ENCODE measurements at places on chromosomes 6 and 20.

- DNase-seq, result no peak
Observed at GRCh38 chr6:137518386-137518983, 24.3 kb upstream of the OLIG3 start.

- no peak for DNase-seq
Observed at GRCh38 chr6:43779852-43780236, 9.8 kb downstream of the VEGFA start.

DNA sequence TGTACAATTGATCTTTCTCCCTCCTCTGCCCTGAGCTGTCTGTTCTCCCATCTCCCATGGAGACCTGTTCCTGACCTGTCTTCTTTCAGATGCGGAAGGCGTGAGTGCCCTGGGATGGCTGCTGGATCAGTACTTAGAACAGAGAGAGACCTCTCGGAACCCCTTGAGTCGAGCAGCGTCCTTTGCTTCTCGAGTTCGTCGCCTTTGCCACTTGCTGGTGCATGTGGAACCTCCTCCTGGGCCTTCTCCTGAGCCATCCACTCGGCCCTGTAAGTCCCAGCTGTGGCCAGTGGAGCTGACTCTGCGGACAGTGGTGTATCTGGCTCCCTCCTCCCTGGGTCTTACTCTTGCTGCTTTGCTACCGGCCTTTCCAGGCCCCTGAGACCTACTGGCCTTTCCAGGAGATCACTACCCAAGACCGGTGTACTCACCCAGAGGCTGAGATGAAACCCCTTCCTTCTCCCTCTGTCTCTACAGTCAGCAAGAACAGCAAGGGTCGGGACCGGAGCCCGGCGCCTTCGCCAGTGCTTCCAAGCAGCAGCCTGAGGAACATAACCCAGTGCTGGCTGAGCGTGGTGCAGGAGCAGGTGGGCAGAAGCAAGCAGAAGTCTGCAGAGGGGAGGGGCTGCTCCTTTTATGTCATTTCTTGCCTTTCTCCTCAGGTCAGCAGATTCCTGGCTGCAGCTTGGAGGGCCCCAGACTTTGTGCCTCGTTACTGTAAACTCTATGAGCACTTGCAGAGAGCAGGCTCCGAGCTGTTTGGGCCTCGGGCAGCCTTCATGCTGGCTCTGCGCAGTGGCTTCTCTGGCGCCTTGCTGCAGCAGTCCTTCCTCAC lies 22.5 kb downstream of the CUL9 start:
- DNase-seq, result no peak

- DNase-seq, result no peak
Observed at GRCh38 chr6:144646093-144647056, 361.2 kb downstream of the UTRN start.

DNA sequence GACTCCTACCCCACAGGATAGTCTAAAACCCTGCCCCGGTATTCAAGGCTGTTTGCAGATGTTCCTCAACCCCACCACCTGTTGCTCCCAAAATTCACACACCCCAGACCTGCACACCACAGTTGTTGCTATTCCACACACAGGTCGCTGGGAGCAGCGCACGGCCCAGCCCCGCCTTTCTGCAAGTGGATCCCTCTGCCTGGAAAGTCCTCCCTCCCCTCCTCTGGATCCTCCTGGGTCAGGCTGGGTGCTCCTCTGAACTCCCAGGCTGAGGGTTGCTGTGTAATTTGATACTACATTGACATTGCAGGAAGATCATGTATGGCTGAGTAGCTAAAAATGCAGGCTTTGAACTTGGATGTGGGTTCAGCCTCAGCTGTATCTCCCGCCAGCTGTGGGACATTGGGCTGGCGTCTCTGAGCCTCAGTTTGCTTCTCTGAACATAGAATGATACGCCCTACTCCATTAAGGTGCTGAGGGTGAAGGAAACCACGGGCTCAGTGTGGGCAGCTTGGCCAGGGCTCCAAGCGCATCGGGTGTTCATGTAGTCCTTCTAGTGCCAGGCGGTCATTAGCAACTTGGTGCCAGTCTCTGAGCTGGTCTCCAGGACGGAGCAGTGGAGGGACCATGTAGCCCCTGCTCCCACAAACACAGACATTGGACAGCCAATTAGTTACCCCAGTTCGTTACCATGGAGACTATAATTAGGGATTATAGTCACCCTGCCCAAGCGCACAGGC lies 13.9 kb upstream of the CCN5 start:
- DNase-seq, result no peak

DNA sequence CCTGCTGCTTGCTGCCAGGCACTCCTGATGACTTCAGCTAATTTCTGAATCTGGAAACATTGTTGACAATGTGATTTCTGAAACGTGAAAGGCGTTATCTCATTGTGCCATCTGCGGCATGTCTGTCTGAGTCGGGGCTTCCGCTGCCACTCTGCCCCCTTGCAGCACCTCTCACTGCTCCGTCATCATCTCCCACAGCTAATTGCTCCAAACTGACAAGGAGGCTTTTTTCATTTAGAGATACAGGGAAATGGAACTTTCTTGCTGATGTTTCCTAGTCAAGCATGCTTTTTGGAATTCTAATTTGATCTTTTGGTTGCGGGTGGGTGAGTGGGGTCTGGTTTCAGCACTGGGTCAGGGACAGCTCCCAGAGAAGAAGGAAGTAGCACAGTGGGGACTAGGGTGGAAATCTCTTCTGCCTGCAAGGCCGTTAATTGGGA lies 233.5 kb downstream of the DHX35 start:
- DNase-seq, result no peak

GRCh38 chr6:159085396-159085895 lies 40.7 kb upstream of the TAGAP start:
- DNase-seq, result no peak

DNA sequence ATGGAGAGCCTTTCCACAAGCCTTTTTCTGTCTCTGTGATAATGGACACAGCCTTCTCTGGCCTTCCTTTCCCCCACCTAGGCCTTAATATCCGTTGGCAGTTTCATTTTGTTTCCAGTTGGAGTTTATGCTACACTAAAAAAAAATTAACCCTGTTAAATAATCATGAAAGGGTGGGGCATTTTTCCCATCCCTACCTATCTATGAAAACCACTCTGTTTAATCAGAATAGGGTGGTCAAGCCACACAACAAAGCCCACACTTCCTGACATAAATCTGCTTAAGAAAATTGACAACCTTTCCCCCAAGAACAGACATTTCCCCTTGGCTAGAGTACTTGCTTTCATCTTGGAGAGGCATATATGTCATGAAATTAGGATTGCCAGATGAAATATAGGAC lies 14.2 kb downstream of the TXLNB start:
- no peak for DNase-seq

DNA sequence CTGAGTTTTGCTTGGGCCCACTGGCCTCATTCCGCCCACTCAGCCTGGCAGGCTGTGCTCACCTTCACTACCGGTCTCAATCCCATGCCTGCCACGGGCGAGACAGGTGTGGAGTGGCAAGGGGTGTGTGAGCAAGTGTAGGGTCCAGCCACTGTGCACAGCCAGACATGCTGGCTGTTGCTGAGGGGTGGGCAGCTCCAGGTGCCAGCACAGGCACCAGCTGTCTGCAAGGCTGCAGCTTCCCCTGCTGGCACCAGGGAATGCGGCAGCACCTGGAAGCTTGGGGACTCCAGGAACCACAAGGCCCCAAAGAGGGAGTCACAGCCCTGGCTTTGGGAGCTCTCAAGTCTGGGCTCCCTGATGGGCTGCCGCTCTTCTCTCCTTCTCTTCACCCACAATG lies 372.7 kb downstream of the CBLN4 start:
- DNase-seq, result no peak

DNA sequence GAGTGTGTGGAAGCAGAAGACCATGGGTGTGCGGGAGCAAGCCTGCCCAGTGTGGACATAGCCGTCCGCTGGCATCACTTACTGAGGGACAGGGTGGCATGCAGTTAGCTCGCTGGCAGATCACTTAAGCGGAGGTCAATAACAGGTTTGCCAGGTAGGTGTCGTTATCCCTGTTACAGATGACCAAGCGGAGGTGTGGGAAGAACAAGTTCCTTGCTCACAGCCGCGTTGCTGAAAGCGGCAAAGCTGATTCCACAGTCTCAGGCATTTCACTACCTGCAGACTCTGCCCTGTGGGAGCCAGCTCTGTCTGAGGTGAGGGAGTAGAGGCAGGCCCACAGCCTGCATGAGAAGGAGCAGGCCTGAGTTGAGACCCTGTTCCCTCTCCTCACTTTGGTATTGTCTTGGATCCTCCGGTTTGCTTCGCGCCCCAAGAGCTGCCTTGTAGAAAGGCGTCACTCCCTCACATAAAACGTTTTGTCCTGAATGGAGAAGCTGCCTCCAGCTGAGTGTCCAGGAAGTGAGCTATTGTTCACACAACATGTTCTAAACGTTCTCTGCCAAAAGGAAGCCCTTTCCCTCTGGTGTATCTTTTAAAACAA lies 96.9 kb downstream of the TCP11 start:
- DNase-seq, result no peak

GRCh38 chr20:34703424-34704176 lies 544 bp upstream of the TP53INP2 start:
- DNase-seq, result no peak

DNA sequence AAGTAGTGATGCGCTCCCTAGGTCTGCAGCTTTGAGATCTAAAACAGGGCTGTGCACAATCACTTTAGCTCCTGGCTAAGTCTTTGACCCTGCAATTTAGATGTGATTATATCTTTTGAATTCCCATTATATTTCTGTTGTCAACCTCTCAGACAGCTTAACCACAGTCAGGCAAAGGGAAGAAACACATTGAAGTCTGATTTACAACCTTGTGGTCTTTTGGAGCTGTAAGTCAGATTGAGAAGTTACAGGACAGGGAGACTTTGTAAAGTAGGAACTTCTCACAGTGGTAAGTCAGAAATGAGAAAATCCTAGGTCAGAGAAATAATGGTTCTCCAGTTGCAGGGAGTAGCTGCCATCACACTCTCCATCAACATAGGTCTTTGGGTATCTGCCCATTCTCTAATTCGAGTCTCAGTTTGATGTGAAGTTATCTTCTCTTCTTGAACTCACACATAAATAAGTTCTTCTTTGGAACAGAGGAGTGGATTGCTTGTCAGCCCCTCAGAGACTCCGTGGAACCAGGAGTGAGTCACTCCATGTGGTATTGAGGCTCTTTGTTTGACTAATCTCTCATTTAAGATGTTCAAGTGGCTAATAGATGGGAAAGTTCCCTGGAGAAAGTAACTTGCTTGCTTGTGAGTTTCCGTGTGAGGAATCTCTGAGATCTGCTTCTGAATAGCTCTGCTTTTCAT lies 35.0 kb upstream of the SGK1 start:
- DNase-seq, result peak; percentile 32

- no peak for DNase-seq
Observed at GRCh38 chr6:23424584-23424983, 701.4 kb upstream of the NRSN1 start.

DNA sequence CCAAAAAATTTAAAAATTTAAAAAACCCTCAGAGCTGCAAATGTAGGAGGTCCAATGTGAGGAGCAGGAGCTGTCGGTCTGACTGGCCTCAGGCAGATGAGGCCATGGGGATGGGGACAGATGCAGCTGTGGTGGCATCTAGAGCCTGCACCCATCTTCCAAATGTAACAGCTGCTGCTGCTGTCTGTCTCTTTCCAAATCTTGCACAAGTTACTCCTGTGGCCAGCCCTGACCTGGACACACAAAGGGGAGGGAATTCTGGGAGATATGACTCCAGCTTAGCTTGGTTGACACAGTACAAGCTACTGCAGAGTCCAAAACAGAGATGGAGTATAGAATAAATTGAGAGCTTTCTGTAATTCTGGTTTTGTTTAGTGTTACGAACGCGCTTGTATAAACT lies 115.2 kb downstream of the PRND start:
- DNase-seq, result no peak

DNA sequence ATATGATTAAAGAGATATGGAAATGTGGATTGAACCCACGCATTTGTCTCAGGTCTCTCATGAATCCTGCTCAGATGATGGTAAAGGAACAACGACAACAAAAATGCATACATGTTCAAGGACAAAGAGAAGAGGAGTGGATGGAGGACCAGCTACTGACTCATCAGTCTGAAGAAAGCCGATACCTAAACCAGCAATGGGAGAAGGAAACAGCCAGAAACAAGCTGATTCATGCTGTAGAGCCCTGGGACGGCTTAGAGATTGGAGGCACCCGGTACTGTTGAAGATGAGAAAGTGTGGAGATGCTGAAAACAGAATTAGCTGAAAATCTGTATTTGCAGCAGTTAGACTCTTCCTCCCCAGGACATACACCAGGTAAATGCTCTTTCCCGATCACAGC lies 14.4 kb upstream of the RIPPLY2 start:
- no peak for DNase-seq

DNA sequence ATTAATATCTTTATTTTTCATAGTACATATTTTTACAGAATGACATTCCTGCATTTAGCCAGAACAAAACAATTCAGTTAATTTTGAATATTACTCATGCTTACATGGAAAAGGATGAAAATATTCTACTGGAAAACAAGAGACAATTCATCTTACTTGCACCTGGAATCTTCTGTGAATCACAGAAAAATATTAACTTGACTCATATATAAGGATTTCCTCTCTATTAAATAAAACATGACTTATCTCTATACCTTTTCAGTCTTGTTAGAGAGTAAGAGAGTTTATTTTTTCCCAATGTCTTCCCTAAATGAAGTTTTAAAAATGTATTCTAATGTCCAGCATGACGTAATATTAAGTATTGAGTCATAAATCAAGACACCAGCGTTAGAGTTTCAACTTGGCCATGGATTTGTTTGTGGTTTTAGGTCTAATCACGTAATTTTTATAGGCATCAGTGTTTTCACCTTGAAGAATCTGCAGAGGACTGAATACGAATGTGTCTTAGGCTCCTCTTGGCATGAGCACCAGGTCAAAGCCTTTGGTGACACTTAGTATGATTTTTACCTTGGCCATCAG lies 445.1 kb upstream of the JAG1 start:
- DNase-seq, result peak; percentile 78

- DNase-seq, result no peak
Observed at GRCh38 chr6:110517034-110517433, 40.6 kb upstream of the SLC22A16 start.

DNA sequence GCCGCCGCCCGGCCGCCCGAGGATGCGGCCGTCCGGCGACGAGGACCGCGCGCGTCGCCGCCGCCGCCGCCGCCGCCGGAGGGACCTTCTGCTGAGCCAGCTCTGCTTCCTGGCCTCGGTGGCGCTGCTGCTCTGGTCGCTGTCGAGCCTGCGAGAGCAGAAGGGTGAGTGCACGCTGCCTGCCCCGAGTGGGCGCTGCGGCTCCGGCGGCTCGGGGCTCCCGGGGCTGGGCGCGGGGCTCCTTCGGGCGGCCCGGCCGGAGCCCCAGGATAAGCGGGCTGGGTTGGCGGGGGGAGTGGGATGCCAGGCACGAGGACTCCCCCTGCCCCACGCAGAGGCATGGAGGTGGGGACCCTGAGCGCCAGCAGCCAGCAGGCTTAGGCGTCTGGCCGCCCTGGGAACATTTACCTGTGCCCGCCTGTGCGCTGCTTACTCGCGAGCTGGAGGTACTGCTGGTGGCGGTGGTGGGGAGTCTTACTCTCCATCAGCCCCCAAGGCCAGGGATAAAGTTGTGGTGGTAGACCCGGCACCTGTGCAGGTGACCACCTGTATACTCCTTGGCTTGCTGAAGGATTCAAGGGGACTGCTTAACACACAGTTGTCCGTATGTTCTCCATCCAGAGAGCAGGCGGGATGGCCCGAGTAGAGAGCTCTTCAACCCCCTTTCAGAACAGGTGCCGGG lies 520 bp downstream of the SLC24A3 start:
- peak; percentile 17 for DNase-seq
